ENCODE measurements at places on chromosomes 12 and 14.

GRCh38 chr12:58563621-58564020 lies 356.7 kb downstream of the LRIG3 start:
- DNase-seq, result no peak

- DNase-seq, result peak; percentile 0
Observed at GRCh38 chr14:95513291-95513690, 3.2 kb downstream of the SYNE3 start.

DNA sequence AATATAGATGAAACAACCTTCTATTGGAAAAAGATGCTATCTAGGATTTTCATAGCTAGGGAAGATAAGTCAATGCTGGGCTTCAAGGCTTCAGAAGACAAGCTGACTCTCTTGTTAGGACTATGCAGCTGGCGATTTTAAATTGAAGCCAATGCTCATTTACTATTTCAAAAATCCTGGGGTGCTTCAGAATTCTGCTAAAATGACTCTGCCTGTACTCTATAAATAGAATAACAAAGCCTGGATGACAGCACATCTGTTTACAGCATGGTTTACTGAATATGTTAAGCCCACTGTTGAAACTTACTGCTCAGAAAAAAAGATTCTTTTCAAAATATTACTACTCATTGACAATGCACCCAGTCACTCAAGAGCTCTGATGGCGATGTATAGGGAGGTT lies 155.1 kb downstream of the PIK3C2G start:
- DNase-seq, result no peak

DNA sequence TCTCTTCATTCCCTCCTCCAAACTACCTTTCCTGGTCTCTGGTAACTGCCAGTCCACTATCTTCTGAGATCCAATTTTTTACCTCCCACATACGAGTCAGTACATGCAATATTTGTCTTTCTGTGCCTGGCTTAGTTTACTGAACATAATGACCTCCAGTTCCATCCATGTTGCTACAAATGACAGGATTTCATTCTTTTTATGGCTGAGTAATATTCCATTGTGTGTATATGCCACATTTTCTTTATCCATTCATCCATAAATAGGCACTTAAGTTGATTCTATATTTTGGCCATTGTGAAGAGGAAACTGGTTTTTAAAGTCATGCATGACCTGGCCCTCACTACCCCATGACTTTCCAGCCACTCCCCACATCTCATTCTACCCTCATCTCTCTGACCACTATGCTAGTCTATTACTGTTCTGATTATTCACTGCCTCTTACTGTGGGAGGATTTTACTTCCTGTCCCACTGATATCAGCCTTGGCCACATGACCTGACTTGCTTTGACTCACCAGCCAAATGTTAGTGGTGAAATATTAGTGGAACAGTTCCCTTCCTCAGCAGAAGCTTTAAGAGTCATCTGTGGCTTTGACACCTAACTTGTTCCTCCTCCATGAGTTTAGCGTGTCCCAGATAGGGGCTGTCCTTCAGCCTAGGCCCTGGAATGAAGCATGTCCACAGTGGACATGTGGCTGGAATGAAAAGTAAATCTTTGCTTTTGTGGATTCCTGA lies 52.2 kb downstream of the GOLGA5 start:
- peak; percentile 45 for DNase-seq

DNA sequence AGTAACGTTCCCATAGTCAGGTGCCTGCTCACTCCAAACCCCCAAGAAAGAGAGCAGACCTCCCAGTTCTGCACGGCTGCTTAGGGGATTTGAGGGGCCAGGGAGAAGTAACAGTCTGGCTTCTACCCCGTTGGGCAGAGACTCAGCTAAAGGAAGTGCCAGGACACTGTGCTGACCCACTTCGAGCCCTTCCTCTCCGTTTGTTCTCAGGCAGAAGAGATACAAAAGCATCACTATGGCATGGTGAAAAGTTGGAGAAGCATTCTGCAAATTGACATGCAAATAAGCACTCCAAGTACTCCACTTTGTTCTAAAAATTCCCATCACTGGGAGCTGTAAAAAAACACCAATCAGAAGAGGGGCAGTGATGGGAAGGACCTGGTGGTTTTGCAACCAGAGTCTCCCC lies 239.1 kb downstream of the EGLN3 start:
- DNase-seq, result no peak

DNA sequence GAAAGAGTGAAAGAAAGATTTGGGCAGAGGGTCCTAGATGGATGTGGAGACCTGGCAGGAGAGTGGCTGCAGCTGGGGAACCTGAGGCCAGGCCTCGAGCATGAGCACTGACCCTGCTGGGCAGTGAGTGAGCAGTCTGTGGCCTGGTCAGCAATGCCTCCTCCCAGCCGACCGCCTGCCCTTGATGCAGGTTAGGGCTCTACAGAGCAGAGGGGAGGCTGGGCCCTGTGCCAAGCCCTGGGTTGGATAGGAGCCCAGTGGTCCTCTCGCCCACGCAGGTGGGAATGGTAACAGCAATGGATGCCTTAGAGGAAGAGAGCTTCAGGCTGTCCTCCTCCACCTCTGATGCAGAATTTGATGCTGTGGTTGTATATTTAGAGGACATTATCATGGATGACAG lies 59.8 kb downstream of the RAB35 start:
- DNase-seq, result no peak

DNA sequence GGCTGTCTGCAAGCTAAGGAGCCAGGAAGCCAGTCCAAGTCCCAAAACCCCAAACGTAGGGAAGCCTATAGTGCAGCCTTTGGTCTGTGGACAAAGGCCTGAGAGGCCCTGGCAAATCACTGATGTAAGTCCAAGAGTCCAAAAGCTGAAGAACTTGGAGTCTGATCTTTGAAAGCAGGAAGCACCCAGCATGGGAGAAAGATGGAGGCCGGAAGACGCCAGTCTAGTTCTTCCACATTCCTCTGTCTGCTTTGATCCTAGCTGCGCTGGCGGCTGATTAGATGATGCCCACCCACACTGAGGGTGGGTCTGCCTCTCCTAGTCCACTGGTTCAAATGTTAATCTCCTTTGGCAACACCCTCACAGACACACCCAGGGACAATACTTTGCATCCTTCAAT lies 58.5 kb downstream of the CAPS2 start:
- DNase-seq, result no peak

DNA sequence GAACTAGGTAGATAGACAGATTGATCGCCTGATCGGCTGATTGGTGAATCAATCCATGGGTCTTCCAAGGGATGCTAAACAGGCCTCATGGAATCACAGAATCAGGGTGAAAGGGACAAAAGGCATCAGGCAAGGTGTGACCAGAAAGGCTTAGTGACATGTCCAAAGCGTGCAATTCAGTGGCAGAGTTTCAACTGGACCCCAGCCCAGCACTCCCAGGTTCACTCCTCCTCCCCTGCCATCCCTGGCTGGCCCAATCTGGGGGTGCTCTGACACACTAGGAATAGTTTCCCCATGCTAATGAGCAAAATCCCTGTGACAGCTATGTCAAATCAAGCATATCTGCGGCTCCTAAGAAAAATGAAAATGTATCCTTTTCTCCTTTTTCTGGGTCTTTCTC lies 50.4 kb downstream of the NINJ2 start:
- no peak for DNase-seq

Data from stimulated activated naive CD8-positive, alpha-beta T cell treated with anti-CD3 and anti-CD28 coated beads, Interleukin-15, Interleukin-2, amounts not matched to agents 100 U/mL and 50 U/mL, for 24 hours (primary cell).